Activated T-helper 1 cell treated with anti-CD3 and anti-CD28 coated beads, Interleukin-12 subunit alpha, Interleukin-12 subunit beta, Interleukin-2, Interleukin-4 antibody, amounts not matched to agents 30 ng/mL and 10 ng/mL and 1 ng/mL, durations not matched to agents 14 hours and 24 hours and 36 hours (primary cell): ENCODE measurements at places on chromosomes 11 and 22. TPM values are rescaled to one million over a fixed set of nuclear protein-coding genes. Genes with fewer than 3 reads are reported as not detected.

- no peak overlapping the region for H3K27ac ChIP-seq
- H3K36me3 ChIP-seq: no peaks in the 10 kb centered on the region
- H3K4me3 ChIP-seq: no peak overlapping the region
- DNase-seq: no peak
- no peaks in the 10 kb centered on the region for H3K4me1 ChIP-seq
Measured at GRCh38 chr22:29901354-29901753, 18.4 kb downstream of the MTMR3 start.

- no peak for DNase-seq
- no peaks in the 10 kb centered on the region for H3K36me3 ChIP-seq
- no peaks in the 10 kb centered on the region for H3K4me1 ChIP-seq
Measured at GRCh38 chr11:120540744-120541465, 29.4 kb downstream of the GRIK4 start.

ALG8 gene
- 57.9 and 74.2 TPM in 2 replicates for total RNA-seq

- peaks cover 13% of the 10 kb centered on the region for H3K4me1 ChIP-seq
- DNase-seq: no peak
- no peaks in the 10 kb centered on the region for H3K36me3 ChIP-seq
Measured at GRCh38 chr22:37008365-37008764, 10.9 kb downstream of the TST start.

CRYBB2 gene
- total RNA-seq: not detected in 2 replicates

DNA sequence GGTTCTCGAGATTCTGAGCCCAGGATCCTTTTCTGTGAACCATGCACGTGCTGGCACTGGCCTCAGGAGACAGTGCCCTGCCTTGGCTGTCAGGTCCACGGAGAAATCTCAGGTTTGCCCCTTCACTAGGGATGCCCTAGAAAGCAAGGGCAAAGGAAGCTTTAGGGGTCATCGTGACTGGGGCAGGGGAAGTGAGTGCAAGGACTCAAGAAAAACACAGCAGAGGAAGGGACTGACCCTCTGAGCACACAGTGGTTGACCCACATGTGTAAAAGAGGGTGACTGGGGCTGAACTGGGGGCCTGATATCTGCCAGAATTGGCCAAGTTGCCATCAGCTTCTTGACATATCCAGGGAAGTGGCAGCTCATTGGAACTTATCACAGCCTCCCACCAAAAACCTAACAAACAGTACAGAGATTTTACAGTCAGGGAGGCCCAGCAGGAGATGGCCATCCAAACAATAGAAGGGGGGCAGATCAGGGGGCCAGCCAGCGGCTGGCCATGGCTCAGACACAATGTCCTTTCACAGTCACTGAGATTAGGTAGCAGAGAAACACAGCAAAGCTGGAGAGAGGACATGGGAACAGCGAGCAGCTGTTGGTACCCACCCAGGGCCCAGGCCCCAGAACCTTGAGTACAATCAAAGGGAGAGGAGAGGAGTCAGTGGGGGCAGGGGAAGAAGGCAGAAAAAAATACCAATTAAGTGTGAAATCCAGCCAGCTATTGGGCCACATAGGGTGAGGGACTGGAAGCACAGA, 4.4 kb downstream of the TMEM121B start:
- no peak overlapping the region for H3K27ac ChIP-seq
- peak overlapping the region; percentile 66 for H3K4me3 ChIP-seq
- DNase-seq: no peak
- peaks cover 12% of the 10 kb centered on the region for H3K27me3 ChIP-seq

GRCh38 chr11:75241906-75242644, 1.5 kb downstream of the TPBGL start:
- peaks cover 6% of the 10 kb centered on the region for H3K4me1 ChIP-seq
- peak overlapping the region; percentile 53 for H3K27ac ChIP-seq
- no peaks in the 10 kb centered on the region for H3K36me3 ChIP-seq
- no peak for DNase-seq

DNA sequence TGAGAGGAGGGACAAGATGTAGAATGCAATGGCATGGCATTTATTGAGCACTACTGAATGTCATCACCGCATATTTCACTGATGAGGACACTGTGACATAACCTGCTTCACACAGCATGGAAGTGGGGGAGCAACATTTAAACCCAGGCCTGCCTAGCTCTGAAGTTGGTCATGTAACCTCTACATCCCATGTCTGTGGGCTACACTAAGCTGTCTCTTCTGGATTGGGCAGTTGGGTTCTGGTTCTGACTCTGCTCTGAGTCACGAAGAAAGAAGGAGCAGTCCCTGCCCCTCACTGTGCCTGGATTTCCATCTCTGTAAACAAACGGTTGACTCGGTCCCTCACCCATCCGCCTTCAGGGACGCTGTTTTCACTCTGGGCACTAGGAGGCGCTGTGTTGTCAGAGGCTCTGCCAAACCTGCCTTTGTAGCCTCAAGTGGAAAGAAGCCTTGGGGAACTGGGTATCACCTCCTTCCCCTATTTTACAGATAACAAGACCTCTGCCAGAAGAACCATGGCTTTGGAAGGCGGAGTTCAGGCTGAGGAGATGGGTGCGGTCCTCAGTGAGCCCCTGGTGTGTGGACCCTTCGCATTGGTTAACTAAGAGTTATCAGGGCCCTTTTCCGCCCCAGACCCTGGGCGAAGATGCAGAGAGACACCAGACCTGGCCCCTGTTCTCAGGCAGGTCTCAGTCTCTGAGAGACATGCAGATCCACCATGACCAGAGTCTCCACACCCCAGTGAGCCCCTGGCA, 12.7 kb upstream of the ARHGEF17 start:
- H3K27me3 ChIP-seq: peaks cover 13% of the 10 kb centered on the region
- no peak overlapping the region for H3K4me3 ChIP-seq
- peak; percentile 68 for DNase-seq
- peaks cover 6% of the 10 kb centered on the region for H3K4me1 ChIP-seq

DCHS1 gene
- total RNA-seq: 0.24 and 0.39 TPM in 2 replicates

GRCh38 chr22:40659166-40659565, 20.1 kb upstream of the MCHR1 start:
- no peak overlapping the region for H3K4me3 ChIP-seq
- DNase-seq: no peak
- H3K4me1 ChIP-seq: no peaks in the 10 kb centered on the region
- no peak overlapping the region for H3K27ac ChIP-seq

DNA sequence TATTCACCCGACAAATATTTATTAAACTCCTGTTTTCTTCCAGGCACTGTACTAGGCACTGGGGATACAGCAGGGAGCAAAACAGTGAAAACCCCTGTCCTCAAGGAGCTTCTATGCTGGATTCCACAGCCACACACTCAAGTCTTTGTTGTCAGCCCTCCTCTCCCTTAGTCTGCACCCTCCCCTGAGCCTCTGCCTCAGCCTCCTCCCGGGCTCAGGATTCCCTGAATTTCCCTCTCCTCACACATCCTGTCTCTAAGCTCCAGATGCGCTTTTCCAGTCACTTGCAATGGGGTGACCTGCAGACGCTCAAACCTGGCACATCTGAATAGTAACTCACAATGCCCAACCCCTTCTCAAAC, 13.5 kb upstream of the TUB start:
- DNase-seq: no peak
- peaks cover 2% of the 10 kb centered on the region for H3K27me3 ChIP-seq
- H3K4me1 ChIP-seq: no peaks in the 10 kb centered on the region
- H3K27ac ChIP-seq: no peak overlapping the region

- no peak for DNase-seq
- peaks cover 71% of the 10 kb centered on the region for H3K4me1 ChIP-seq
- H3K36me3 ChIP-seq: peaks cover 42% of the 10 kb centered on the region
- no peaks in the 10 kb centered on the region for H3K27me3 ChIP-seq
Measured at GRCh38 chr11:86063536-86063935, 5.3 kb downstream of the PICALM start.

DNA sequence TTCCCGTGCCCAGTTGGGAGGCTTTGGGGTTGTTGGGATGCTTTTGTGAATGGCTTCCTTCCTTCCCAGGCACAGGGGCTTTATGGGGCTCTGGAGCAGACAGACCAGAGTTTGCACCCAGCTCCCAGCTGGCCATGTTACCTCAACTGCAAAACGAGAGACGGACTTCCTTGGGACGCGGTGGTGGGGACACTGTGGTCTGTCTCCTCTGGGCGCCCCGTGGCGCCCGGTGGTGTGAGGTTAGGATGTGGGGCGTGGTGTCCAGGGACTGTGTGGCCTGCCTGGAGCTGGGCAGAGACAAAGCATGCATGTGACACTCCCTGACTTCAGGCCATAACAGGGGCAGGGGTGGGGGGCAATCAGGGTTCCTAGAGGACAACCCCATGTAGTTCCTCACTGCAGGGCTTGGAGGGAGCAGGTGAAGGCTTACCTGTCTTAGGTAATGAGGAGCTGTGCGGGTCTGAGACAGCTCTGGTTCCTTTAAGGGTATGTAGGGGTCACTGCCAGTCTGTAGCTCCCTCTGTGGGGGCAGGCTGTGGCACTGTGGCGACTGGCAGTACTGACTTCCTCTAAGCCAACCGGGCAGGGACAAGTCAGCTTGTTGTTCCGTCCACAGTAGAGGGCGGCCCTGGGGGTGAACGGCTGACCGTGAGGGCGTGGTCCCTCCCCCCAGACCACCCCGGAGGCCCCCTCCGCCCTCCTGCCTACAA, 14.4 kb downstream of the KCNQ1 start:
- no peaks in the 10 kb centered on the region for H3K4me1 ChIP-seq
- no peak for DNase-seq
- no peak overlapping the region for H3K4me3 ChIP-seq
- no peaks in the 10 kb centered on the region for H3K36me3 ChIP-seq

GRCh38 chr11:121932646-121933185, 183.3 kb downstream of the BLID start:
- H3K27ac ChIP-seq: no peak overlapping the region
- no peaks in the 10 kb centered on the region for H3K36me3 ChIP-seq
- peaks cover 5% of the 10 kb centered on the region for H3K27me3 ChIP-seq
- DNase-seq: no peak
- H3K4me1 ChIP-seq: no peaks in the 10 kb centered on the region

- no peaks in the 10 kb centered on the region for H3K36me3 ChIP-seq
- H3K4me3 ChIP-seq: no peak overlapping the region
- H3K27ac ChIP-seq: no peak overlapping the region
- H3K4me1 ChIP-seq: peaks cover 13% of the 10 kb centered on the region
- no peak for DNase-seq
Measured at GRCh38 chr11:8022876-8023275, 35.7 kb downstream of the EIF3F start.

- H3K4me3 ChIP-seq: no peak overlapping the region
- no peak for DNase-seq
- H3K36me3 ChIP-seq: peaks cover 18% of the 10 kb centered on the region
- H3K27me3 ChIP-seq: no peaks in the 10 kb centered on the region
- peaks cover 27% of the 10 kb centered on the region for H3K4me1 ChIP-seq
- peak overlapping the region; percentile 23 for H3K27ac ChIP-seq
Measured at GRCh38 chr11:75273411-75274391, 33.1 kb downstream of the TPBGL start.

RCOR2 gene
- 0.21 and 0.34 TPM in 2 replicates for total RNA-seq

NCR3LG1 gene
- 8.2 and 8.6 TPM in 2 replicates for total RNA-seq

TAF6L gene
- total RNA-seq: 19.4 and 20.7 TPM in 2 replicates

DNA sequence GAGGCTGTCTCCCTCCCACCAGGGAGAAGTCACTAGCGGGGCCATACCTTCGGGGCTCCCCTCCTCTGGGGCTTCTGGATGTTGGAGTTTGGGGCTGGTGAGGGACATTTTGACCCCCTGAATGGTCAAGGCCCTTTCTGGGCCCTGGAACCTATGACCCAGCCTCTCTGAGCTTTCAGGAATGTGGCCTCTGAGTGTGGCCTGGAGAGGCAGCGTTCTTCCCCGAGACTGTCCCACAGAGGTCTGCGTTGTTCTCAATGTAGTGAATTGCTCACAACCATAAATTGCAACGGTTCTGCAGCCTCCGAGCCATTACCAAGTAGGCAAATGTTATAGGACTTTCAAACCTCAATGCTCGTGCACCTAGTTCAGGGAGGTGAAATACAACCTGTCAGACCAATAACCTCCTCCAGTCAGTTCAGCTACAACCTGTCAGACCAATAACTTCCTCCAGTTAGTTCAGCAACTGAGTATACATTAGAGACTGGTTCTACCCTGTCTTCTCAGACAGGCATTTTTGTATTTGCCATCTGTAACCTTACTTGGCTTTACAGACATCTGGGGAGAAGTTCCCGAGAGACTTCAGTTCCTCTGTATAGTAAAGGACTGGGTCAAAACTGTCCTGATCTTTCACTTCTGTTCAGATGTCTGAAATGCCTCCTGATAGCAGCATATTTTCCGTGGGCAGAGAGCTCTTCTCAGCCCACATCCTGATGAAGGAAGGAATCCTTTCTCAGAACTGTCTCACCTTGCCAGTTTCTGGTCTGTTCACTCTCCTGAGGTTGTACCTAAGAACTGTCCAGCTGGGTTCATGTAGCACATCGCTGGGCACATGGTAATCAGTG, 34.2 kb downstream of the MICAL2 start:
- H3K4me1 ChIP-seq: peaks cover 94% of the 10 kb centered on the region
- H3K36me3 ChIP-seq: peaks cover 71% of the 10 kb centered on the region
- peak overlapping the region; percentile 92 for H3K27ac ChIP-seq
- H3K27me3 ChIP-seq: no peaks in the 10 kb centered on the region
- peak overlapping the region; percentile 50 for H3K4me3 ChIP-seq

MS4A12 gene
- not detected in 2 replicates for total RNA-seq

- no peaks in the 10 kb centered on the region for H3K4me1 ChIP-seq
- no peaks in the 10 kb centered on the region for H3K36me3 ChIP-seq
- H3K27me3 ChIP-seq: no peaks in the 10 kb centered on the region
- no peak for DNase-seq
- no peak overlapping the region for H3K27ac ChIP-seq
- no peak overlapping the region for H3K4me3 ChIP-seq
Measured at GRCh38 chr11:87444993-87445392, 407.3 kb downstream of the TMEM135 start.

PRG3 gene
- total RNA-seq: not detected in 2 replicates

GRCh38 chr11:102119997-102120396, 9.8 kb downstream of the YAP1 start:
- no peak for DNase-seq
- H3K27ac ChIP-seq: no peak overlapping the region
- no peaks in the 10 kb centered on the region for H3K36me3 ChIP-seq

DNA sequence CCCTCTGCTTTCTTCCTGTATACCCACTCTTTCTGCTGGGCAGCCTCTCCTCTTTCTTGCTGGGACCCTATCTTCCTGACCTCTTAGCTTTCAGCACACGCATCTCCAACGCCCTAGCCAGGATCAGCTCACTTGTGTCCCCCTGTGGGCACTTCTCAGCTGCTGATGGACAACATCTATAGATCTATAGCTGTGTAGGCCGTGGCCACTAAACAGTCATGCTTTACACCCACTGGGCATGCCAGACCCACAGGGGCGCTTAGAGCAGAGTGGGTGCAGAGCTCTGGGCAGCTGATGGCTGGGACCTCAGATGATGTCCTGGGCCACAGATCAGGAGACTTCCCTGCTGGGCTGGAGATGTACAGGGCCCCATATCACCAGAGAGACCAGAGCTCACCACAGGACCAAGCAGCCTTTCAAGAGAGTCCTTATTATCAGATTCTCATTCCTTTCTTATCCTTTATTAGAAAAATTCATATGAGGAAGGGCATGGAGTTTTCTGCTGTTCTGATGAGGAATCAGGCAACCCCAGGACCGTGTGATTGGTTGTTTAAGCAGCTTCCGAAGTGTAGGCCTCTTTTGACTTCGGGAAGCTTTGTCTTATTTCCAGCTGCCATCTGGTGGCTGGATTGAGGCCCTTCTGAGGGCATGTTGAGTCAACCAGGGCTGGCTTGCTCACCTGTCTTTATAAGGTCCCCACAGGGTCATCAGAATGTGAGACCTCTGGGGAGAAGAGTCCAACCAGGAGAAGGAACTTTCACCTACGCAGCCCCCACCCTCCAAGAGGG, 60.5 kb downstream of the OSBP2 start:
- peaks cover 4% of the 10 kb centered on the region for H3K27me3 ChIP-seq
- peaks cover 11% of the 10 kb centered on the region for H3K4me1 ChIP-seq
- no peaks in the 10 kb centered on the region for H3K36me3 ChIP-seq
- no peak overlapping the region for H3K4me3 ChIP-seq
- H3K27ac ChIP-seq: peak overlapping the region; percentile 29
- peak; percentile 45 for DNase-seq

OR2D2 gene
- total RNA-seq: 0.34 and 0.56 TPM in 2 replicates

SMTNL1 gene
- not detected in 2 replicates for total RNA-seq

TSSK2 gene
- not detected in 2 replicates for total RNA-seq
